NCI-H1092 (cell line): ENCODE measurements at places on chromosomes 2 and 18.

GRCh38 chr2:209771474-209772289 lies at the start of gene UNC80:
TSS of gene UNC80 (plus strand) at chr2:209771832. CDS start at chr2:209772073, 241 bp downstream.
- peak; percentile 18 for DNase-seq

- DNase-seq, result no peak
These were observed 2.8 kb upstream of the CDCA7 start for GRCh38 chr2:173351879-173352278.

- DNase-seq, result no peak
These were observed 86.2 kb downstream of the UPP2 start for GRCh38 chr2:158187908-158188307.

- DNase-seq, result no peak
These were observed 55.2 kb downstream of the UNC50 start for GRCh38 chr2:98663511-98664090.

- no peak for DNase-seq
These were observed 1140.4 kb downstream of the RPIA start for GRCh38 chr2:89831641-89832498.

DNA sequence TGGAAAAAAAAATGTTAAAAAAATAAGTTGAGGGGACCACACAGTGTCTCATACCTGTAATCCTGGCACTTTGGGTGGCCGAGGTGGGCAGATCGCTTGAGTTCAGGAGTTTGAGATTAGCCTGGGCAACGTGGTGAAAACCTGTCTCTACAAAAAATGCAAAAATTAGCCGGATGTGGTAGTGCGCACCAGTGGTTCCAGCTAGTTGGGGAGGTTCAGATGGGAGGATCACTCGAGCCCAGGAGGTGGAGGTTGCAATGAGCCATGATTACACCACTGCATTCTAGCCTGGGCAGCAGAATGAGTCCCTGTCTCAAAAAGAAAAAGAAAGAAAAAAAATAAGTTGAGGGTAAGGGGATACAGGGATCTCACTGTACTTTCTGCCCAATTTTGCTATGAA lies 6.1 kb upstream of the KYNU start:
- DNase-seq, result no peak

DNA sequence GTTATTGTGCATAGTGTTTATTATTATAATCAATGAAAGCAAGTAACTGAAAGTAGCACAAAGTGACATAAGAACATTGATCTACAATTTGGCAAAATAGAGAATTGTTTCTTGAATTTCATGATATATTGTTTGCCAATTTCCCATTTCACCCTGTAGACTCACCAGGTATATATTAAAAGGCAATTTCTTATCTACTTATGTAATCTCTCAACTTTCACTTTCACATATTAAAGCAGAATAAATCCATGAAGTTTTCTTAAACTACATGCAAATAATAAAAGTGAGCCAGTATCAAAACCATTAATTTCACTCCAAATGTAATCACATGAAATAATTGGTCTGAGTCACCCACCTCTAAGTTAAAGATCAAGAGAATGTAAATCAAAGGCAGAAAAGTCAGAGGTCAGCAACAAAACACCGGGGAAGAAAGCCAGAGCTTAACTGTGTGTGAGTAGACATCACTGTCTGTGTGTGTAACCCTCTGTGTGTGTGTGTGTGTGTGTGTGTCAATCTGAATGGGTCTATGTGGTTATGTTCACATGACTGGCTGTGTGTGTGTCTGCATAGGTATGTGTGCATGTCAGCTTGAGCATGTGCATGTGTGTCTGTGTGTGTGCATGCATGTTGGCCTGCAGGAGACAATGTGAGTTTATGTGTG lies 44.1 kb downstream of the ZNF385B start:
- DNase-seq, result no peak

DNA sequence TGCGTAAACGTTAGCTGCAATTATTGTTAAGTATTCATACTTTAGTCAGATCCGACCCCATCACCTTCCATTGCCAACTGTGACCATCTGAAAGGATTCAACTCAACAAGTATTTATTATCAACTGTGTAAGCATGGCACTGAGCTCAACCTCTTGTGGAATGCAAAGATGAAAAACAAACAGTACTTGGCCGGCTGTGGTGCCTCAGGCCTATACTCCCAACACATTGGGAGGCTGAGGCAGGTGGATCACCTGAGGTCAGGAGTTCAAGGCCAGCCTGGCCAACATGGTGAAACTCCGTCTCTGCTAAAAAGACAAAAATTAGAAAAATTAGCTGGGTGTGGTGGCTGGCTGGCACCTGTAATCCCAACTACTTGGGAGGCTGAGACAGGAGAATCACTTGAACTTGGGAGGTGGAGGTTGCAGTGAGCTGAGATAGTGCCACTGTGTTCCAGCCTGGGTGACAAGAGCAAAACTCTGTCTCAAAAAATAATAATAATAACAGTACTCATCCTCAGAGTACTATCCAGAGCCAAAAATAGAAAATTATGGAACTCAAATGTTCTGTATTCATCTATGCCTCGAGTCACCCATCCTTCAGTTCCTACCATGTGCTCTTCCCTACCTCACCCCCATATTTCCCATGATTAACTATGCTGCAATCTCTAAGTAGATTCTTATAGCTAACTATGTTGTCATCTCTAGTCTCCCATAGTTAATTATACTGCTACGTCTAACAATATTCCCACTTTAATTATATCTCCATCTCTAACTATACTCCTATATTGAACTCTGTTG lies 8.6 kb upstream of the MREG start:
- no peak for DNase-seq

DNA sequence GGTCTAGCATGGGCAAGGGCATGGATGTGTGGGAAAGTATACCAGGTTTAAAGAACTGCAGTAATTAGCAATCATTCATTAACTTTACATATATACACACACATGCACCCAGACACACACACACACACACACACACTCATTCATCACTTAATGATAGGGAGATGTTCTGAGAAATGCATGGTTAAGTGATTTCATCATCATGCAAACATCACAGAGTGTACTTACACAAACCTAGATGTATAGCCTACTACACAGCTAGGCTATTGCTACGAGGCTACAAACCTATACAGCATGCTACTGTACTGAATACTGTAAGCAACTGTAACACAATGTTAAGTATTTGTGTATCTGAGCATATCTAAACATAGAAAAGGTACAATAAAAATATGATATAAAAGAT lies 83.6 kb downstream of the COLEC12 start:
- DNase-seq, result no peak

DNA sequence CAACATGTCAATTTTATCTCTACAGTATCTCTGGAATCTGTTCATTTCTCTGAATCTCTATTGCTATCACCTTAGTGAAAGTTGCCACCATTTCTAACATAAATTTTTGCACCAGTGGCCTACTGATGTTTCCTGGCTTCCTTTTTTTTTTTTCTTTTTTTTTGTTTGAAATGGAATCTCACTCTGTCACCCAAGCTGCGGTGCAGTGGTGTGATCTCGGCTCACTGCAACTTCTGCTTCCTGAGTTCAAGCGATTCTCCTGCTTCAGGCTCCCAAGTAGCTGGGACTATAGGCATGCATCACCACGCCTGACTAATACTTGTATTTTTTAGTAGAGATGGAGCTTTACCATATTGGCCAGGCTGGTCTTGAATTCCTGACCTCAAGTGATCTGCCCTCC lies 35.1 kb downstream of the KCNJ13 start:
- DNase-seq, result no peak

GRCh38 chr2:50006327-50006726 lies 852.0 kb upstream of the FSHR start:
- DNase-seq, result no peak

GRCh38 chr2:3602553-3603339 lies 7.8 kb downstream of the COLEC11 start:
- DNase-seq, result no peak
